ENCODE measurements at places on chromosomes 2 and 18.
A peak's percentile ranks its signal among the peaks of the same experiment; 100 is the strongest.

GRCh38 chr2:190514676-190515075, 19.8 kb downstream of the NEMP2 start:
- DNase-seq: no peak

DNA sequence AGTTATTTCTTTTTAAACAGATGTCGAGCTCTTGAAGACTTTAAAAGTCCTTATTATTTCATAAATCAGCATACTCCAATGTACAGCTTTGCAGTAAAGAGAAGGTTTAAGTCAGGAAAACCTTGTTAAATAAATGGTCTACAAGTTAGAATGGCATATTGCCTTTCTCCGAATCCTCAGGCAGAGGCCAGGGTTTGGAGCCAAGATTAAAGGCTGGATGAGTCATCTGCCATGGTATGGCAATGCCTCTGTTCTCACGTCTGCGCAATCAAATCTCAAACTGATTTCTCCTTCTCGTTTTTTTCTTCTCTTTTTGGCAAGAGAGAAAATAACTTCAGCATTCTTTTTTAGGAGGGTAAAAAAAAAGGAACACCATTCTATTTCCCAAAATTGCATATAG, 5.6 kb upstream of the KCNJ3 start:
- peak; percentile 5 for DNase-seq

GRCh38 chr2:199775267-199775666, 75.7 kb downstream of the FTCDNL1 start:
- no peak for DNase-seq

DNA sequence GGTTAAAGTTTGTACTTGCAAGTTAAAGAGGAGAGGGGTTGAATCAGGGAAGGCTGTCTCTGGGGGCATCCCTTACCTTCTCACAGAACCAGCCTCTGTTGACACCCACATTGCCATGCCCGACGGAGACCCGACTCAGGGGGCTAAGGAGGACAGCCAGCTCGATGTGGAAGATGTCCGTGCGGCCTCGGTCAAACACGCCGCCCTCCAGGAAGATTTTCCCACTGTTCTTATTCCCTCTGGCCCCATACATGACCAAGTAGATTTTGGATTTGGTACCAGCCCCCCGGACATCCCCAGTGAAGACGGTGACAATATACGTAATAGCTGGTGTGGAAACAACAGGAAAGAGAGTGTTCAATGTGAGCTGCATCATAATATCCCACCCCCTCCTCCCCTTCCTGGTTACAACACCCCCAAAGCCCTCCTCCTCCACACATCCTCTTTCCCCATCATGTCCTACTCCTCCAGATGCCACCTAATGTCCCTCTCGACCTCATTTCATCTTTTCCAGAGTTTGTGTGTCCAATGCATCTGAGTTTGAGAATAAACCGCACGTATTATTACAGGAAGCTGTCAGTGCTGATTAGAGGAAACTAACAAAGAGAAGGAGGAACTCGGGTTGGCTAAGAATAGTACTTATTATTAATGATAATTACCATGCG, 55.7 kb downstream of the LOXHD1 start:
- DNase-seq: no peak

GRCh38 chr18:13566941-13567746, 159.2 kb downstream of the FAM210A start:
- peak; percentile 29 for DNase-seq

DNA sequence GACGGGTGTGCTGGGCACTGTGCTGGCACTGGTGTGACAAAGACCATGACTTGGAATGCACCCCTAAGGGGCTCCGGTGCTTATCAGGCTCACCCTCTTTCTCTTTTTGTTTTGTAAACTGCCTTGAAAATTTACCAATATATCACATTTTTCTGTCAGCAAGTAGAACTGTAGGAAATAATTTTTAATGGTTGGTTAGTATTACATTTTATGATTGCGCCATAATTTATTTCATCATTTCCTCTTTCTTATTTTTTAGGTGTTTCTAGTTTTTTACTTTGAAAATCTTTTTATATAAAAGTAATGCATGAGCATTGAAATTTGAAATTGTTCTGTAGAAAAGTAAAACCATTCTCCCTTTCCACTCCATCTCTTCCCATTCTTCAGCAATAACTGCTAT, 100.9 kb downstream of the MMADHC start:
- no peak for DNase-seq

GRCh38 chr2:110904779-110905148, 172.4 kb downstream of the ACOXL start:
- no peak for DNase-seq

DNA sequence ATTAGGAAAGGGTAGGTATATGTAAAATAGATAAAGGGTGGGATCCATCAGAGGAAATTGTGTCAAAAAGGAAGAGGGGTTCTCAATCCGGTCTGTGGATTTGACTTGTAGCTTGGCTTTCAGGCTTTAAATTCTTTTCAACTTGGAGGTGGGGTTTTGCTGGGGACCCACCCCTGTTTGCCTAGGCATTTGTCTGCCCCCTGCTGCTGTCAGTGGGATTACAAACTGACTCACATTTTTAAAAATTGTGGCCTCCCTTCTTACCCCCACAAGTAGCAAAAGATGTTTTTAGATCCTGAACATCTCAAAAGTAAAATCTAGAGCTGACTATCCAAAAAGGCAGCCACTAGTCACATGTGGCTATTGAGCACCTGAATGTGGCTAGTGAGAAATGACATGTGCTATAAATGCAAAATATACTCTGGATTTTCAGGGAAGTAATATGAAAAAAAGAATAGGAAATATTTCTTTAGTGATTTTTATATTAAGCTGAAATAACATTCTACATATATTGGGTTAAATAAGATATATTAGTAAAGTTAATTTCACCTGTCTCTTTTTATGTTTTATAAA, 178.9 kb downstream of the GFPT1 start:
- DNase-seq: no peak

GRCh38 chr2:160043265-160043664, 19.1 kb downstream of the PLA2R1 start:
- DNase-seq: no peak

- no peak for DNase-seq
Observed at GRCh38 chr18:38047820-38048219, 482.2 kb upstream of the CELF4 start.

- DNase-seq: no peak
Observed at GRCh38 chr18:39149211-39149806, 1583.7 kb upstream of the CELF4 start.

- DNase-seq: no peak
Observed at GRCh38 chr2:120919216-120919615, 183.5 kb downstream of the GLI2 start.
